Left lobe of liver (tissue), 2 donors: ENCODE measurements at places on chromosomes 11 and 22.

GRCh38 chr11:26186389-26186788 lies 145.5 kb upstream of the ANO3 start:
- DNase-seq: no peak

GRCh38 chr22:30040499-30041260 lies 39.6 kb upstream of the HORMAD2 start:
- peak; percentile 40 for DNase-seq

DNA sequence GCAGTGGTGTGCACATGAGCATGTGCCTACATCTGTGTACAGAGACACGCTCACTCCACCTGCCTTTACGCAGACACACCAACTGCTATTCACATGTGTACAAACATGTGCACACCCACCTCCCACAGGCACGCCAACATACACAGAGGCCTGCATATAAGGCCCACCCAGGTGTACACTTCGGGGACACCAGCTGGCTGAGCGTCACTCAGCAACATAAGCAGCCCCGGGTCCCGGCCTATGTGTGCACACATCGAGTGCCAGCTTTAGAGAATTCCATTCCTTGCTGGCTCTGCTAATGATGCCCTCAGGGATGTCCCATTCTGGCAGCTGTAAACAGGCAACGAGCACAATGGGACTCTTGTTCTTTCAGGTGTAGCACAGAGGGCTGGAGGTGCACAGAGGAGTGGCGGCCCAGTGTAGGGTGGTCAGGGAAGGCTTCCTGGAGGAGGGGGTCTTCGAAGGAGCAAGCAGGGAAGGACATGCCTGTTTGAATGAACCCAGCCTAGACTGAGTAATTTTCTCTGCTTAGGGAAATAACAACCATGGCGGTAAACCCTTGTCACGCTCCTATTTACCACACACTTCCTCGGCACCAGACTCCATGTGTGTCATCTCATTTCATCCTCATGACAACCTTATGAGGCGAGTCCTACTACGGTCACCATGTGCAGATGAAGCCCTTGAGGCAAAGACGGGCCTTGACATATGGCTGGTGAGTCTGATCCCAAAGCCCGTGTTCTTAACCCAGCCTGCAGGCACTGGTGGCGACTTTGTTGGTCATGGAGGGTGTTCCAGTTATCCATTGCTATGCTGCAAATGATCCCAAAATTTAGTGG lies 35.1 kb downstream of the RPL3 start:
- DNase-seq: no peak

- DNase-seq: no peak
Observed at GRCh38 chr11:119342023-119342300, 1.3 kb upstream of the C1QTNF5 start.

- no peak for DNase-seq
Observed at GRCh38 chr11:17547932-17548331, 873 bp downstream of the OTOG start.

- DNase-seq: no peak
Observed at GRCh38 chr11:129720156-129720555, 95.5 kb upstream of the TMEM45B start.

DNA sequence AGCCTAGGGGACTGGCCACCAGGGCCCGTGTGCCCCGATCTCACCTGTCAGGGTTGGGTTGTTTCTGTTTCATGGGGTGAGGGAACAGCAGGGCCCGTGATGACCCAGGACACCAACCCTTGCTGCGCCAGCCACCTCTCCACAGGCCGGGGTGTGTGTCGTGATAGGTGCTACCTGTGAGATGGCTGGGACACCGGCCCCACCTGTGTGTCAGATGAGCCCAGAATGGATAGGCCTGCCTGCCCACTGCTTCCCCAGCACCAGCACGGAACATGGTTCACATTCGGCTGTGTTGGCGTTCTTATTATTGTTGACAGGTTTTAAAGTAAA lies 7.1 kb downstream of the CLDN5 start:
- no peak for DNase-seq

DNA sequence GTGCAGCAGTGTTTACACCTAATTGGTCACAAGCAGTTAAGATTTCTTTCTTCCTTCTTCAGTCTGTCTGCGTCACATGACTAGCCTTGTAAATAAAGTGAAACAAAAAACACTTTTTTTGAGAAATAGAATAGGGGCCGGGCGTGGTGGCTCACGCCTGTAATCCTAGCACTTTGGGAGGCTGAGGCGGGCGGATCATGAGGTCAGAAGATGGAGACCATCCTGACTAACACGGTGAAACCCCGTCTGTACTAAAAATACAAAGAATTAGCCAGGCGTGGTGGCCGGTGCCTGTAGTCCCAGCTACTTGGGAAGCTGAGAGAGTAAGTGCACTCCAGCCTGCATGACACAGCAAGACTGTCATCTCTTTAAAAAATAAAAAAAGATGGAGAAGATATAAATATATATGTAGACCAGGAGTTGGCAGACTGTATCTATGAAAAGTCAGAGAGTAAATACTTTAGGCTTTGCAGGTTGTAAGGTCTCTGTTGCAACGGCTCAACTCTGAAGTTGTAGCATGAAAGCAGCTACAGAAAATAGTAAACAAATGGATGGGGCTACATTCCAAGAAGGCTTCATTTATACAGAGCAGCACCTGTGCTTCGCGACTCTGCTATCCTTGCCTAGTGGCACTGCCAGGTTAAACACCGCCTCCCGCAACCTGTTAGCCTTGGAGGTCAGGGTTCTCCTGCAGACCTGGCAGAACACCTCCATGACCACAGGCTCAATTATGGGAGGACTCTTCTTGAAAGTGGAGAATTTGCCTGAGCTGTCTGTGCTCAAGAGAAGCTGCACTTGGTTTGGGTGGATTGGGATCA lies 55.9 kb downstream of the PPP6R2 start:
- peak; percentile 90 for DNase-seq

DNA sequence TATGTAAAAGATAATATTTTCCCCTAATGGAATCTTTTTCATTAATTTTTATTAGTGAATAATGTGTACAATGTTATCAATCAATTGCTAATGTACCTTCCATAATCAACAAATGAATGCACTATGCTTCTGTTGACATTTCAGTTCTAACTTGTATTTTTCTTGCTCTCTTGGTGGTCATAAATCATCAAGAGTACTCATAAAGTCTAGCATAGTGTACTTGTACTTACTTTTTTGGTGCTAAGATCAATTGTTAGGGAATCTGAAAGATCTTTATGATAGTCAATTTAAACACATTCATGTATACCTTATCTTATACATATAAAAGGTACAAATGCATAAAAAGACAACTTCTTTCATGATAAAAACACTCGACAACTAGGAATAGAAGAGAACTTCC lies 10.5 kb downstream of the ENTHD1 start:
- no peak for DNase-seq

DNA sequence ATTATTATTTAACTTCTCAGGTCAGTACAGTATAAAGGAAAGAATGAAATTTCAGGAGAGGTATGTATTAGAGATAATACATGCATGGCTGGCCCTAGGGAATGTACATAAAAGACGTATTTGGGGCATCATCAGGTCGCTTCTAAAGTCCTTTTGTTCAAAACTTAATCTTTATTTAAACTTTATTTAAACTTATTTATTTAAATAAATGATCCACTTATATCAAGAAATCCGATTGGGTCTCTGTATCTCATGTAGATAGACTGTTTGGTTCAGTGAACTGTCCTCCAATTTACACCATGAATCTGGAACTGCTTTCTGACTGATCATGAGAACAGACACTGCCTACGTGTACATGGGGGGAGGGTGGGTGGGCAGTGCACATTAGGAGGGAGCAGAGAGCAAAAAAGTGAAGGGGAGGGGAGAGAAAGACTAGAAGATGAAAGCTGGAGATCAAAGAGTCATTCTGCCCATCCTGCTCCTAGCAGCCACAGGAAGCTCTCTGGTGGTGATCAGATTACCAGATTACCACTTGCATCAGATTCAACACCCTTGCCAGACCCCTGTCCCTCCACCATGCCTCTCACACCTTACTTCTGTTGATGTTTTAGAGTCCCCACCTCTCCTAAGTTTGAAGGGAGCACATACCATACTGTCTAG lies 92.1 kb upstream of the MTMR2 start:
- no peak for DNase-seq

GRCh38 chr11:21817696-21818095 lies 375.2 kb upstream of the ANO5 start:
- no peak for DNase-seq

- DNase-seq: no peak
Observed at GRCh38 chr11:35009191-35009943, 92.9 kb downstream of the PDHX start.
